ENCODE measurements at places on chromosomes 4 and X. TPM values are rescaled to one million over a fixed set of nuclear protein-coding genes. Genes with fewer than 3 reads are reported as not detected.

Gene PDCL2
- total RNA-seq, result not detected

DNA sequence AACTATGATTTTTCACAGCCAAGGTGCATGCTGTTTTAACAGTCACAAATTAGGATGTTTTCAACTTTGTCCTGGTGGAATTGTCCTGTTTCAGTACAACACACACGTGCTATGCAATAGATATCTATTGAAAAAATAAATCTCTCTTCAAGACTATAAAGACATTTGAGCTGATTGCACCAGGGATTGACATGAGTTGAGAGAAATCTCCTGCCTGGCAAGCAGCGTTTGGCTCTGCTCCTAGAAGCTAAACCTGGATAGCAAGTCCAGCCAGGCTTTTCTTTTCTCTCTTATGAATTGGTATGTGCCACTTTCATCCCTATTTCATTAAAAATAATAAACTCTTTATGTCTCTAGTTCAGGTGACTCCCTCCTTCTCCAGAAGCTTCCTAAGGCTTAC lies 16.6 kb upstream of the NPNT start:
- DNase-seq, result no peak

- DNase-seq, result no peak
These were observed 13.4 kb upstream of the TNIP3 start for GRCh38 chr4:121177246-121178137.

GRCh38 chr4:66575008-66575696 lies 904.9 kb upstream of the EPHA5 start:
- peak; percentile 62 for DNase-seq

GRCh38 chrX:31223817-31224216 lies 152.0 kb upstream of the FTHL17 start:
- peak; percentile 80 for DNase-seq

DNA sequence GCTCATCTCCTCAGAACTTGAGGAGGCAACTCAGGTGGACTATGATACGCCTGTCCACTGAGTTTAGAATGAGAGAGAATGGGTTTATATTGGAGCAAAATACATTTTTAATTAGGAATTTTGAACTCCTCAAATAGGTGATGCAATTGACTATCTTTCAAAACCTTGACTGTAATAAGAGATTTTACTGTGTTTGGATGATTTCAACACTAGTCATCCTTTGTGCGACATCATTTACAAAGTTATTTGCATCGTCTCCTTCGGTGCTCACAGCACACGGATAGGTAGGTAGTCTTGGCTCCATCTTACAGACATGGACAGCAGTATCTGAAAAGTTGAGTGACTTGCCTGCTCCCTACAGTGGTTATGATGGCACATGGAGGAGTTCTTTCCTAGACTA lies 67.0 kb downstream of the AASDH start:
- peak; percentile 67 for DNase-seq

DNA sequence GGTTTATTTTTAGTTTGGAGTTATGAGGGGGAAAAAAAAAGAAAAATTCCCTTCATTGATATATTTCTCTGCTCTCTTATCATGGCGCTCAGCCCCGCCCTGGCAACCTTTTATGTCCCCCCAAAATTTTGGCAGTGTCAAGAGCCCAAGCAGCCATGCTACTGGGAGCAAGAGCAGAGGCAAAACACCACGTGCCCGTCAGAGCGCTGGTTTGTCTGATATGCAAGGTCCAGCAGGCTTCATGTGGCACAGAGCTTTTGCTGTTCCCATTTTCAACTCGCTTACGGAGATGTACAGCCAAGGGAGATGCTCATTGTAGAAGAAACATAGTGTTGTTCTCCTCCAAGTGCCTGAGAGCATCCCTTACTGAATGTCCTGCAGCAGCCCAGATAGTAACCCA lies 27.3 kb downstream of the SLITRK2 start:
- no peak for DNase-seq
